ENCODE measurements at places on chromosomes 16 and 17.

- DNase-seq, result no peak
- no peak overlapping the region for H3K27ac ChIP-seq
- H3K4me1 ChIP-seq, result peaks cover 29% of the 10 kb centered on the region
- H3K4me3 ChIP-seq, result no peak overlapping the region
- no peaks in the 10 kb centered on the region for H3K27me3 ChIP-seq
Measured at GRCh38 chr16:3804426-3805016, 76.0 kb downstream of the CREBBP start.

GRCh38 chr17:59760160-59760559 is 52.7 kb downstream of the VMP1 start:
- no peaks in the 10 kb centered on the region for H3K27me3 ChIP-seq
- peaks cover 43% of the 10 kb centered on the region for H3K4me1 ChIP-seq
- H3K36me3 ChIP-seq, result no peaks in the 10 kb centered on the region
- no peak for DNase-seq
- H3K27ac ChIP-seq, result peak overlapping the region; percentile 28

GRCh38 chr17:81457917-81458555 is 54.6 kb downstream of the ACTG1 start:
- no peak for DNase-seq
- H3K27ac ChIP-seq, result no peak overlapping the region
- no peaks in the 10 kb centered on the region for H3K36me3 ChIP-seq
- H3K4me1 ChIP-seq, result no peaks in the 10 kb centered on the region
- no peak overlapping the region for H3K4me3 ChIP-seq
- H3K27me3 ChIP-seq, result no peaks in the 10 kb centered on the region

- H3K4me1 ChIP-seq, result peaks cover 23% of the 10 kb centered on the region
- no peaks in the 10 kb centered on the region for H3K36me3 ChIP-seq
- H3K27me3 ChIP-seq, result no peaks in the 10 kb centered on the region
- H3K4me3 ChIP-seq, result no peak overlapping the region
- DNase-seq, result peak; percentile 22
Measured at GRCh38 chr16:48497932-48498768, 111.8 kb downstream of the N4BP1 start.

GRCh38 chr17:42424991-42425610 is 2.0 kb upstream of the CAVIN1 start:
- no peak overlapping the region for H3K4me3 ChIP-seq
- DNase-seq, result no peak
- H3K36me3 ChIP-seq, result no peaks in the 10 kb centered on the region
- H3K27ac ChIP-seq, result no peak overlapping the region

- H3K4me1 ChIP-seq, result peaks cover 16% of the 10 kb centered on the region
- DNase-seq, result peak; percentile 23
- no peaks in the 10 kb centered on the region for H3K27me3 ChIP-seq
Measured at GRCh38 chr17:15945527-15946191, 729 bp downstream of the ADORA2B start.

DNA sequence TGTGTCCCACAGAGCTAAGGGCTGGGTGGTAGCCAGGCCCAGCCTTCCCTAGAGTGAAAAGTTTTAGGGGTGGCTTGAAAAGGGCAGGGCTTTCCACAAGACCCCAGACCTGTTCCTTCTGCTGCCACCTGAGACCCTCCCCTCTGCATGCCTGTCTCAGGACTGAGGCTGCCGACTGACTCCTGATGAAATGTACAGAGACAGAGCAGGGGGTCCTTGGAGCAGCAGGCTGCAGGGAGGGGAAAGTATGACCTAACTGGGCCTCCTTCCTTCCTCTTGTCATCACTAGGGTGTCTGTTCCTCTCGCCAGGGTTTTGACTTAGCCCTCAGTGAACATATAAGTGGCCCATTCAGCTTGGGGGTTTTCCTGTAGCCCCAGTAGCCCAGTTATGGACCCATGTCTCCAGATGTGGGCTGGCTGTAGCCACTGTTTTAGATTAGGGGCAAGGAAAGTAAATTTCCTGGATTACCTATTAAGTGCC is 14.9 kb upstream of the NFATC3 start:
- peaks cover 4% of the 10 kb centered on the region for H3K36me3 ChIP-seq
- H3K27ac ChIP-seq, result no peak overlapping the region
- H3K4me1 ChIP-seq, result peaks cover 7% of the 10 kb centered on the region
- no peak for DNase-seq

DNA sequence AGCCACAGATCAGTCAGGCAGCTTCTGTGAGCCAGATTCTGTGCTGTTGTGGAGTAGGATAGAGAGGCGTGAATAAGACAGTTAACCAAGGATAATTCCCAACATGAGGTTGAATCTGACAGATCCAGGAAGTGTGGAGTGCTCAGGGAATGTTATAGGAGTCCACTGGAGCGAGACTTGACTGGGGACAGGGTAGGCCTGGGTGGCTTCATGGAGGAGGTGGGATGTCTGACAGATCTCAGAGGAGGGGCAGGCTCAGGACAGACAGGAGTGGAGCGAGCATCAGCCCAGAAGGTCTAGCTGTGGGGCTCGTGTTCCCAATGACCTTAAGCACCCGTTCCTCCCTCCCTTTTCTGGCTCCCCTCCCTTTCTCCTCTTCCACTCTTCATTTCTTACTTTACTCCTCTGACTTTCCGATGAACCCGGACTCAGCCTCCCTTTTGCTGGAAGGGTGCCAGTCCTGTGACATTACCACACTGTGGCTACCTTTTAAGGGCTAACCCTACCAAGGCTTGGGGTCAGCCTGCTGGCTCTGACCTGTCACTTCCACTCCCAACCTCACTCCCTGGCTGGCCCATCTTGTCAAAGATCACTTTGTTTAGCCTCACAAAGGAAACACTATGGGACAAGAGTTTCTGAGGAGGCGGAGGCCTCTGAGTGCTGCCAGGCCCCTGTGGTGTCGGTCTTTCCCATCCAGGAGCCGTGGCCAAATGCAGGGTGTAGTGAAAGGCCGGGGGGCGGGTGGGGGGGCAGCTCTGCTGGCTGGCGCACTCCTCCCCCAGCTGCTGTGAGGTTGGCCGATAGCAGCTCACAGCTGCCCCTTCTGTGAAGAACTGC is 28.5 kb upstream of the EFCAB13 start:
- H3K4me1 ChIP-seq, result peaks cover 6% of the 10 kb centered on the region
- no peaks in the 10 kb centered on the region for H3K36me3 ChIP-seq
- no peak for DNase-seq
- no peaks in the 10 kb centered on the region for H3K27me3 ChIP-seq
- H3K27ac ChIP-seq, result no peak overlapping the region
- no peak overlapping the region for H3K4me3 ChIP-seq

GRCh38 chr16:65176603-65177002 is 54.7 kb upstream of the CDH11 start:
- no peaks in the 10 kb centered on the region for H3K36me3 ChIP-seq
- H3K27me3 ChIP-seq, result no peaks in the 10 kb centered on the region
- DNase-seq, result peak; percentile 9
- H3K4me1 ChIP-seq, result no peaks in the 10 kb centered on the region

DNA sequence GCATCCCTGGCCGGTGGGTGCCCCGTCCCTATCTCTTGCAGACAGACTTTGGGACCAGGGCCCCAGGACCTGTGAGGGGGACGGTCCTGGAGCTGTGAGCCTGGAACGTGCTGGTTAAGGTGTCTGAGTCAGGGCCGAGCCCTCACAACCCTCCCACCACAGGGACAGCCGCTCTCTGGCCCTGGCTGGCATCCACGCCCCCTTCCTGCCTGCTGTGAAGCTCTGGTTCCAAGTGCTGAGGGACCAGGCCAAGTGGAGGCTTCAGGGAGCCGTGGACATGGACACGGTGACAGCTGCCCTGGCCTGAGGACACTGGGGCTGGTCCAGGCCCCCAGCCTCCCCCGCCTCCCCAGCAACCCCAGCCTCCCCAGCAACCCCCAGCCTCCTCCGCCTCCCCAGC is 6.6 kb downstream of the TSR3 start:
- H3K36me3 ChIP-seq, result peaks cover 3% of the 10 kb centered on the region
- H3K4me3 ChIP-seq, result no peak overlapping the region
- DNase-seq, result no peak
- no peaks in the 10 kb centered on the region for H3K27me3 ChIP-seq
- no peak overlapping the region for H3K27ac ChIP-seq

DNA sequence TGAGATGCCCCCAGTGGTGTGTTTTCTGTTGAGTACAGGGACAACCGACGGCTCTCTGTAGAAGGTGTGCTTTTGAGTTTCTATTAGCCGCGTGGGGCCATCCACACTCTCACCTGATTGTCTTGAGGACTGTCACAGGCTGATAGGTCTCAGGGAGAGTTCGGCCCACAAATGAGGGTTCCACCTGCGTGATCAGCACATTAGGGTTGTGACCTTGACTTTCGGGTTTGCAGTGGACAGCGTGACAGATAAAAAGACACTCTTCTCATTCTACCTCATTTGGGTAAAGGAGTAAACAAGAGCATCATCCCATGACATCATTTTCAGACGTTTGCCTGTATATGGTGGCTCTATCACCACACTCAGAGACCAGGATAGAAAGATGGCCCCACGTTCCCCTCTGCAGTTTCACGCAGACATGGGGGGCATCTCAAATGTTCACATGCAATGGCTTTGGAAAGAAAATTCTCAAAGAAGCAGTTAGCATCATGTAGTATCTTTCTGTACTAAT is 74.3 kb upstream of the MRTFB start:
- H3K36me3 ChIP-seq, result no peaks in the 10 kb centered on the region
- H3K4me1 ChIP-seq, result peaks cover 8% of the 10 kb centered on the region
- no peak overlapping the region for H3K4me3 ChIP-seq
- DNase-seq, result no peak

GRCh38 chr17:11564589-11565380 is 33.5 kb upstream of the DNAH9 start:
- H3K36me3 ChIP-seq, result no peaks in the 10 kb centered on the region
- H3K27ac ChIP-seq, result no peak overlapping the region
- no peaks in the 10 kb centered on the region for H3K4me1 ChIP-seq
- no peak for DNase-seq
- no peak overlapping the region for H3K4me3 ChIP-seq
- H3K27me3 ChIP-seq, result no peaks in the 10 kb centered on the region

GRCh38 chr16:49531425-49531824 is 157.8 kb downstream of the C16orf78 start:
- H3K4me3 ChIP-seq, result no peak overlapping the region
- no peak overlapping the region for H3K27ac ChIP-seq
- no peaks in the 10 kb centered on the region for H3K36me3 ChIP-seq
- H3K27me3 ChIP-seq, result no peaks in the 10 kb centered on the region

GRCh38 chr17:38701504-38702165 is 3.4 kb upstream of the MLLT6 start:
- H3K36me3 ChIP-seq, result no peaks in the 10 kb centered on the region
- DNase-seq, result peak; percentile 47
- H3K27me3 ChIP-seq, result no peaks in the 10 kb centered on the region
- H3K4me3 ChIP-seq, result peak overlapping the region; percentile 35
- H3K27ac ChIP-seq, result peak overlapping the region; percentile 98
- H3K4me1 ChIP-seq, result peaks cover 39% of the 10 kb centered on the region

DNA sequence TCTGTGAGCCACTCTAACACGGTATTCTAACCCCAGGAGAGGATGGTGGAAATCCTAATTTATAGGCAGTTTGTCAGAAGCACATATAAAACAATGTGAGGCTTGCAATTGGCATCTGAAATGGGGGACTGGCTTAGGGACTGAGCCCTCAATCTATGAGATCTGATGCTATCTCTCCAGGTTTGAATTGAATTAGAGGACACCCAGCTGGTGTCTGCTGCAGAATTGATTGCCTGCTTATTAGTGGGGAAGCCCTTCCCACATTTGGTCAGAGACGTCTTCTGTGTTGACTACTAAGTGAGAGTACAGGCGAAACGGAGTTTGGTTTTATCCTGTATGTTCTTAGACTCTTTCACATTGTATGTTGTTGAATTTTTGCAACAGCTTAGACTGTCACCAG is 13.6 kb upstream of the TMIGD1 start:
- H3K27me3 ChIP-seq, result no peaks in the 10 kb centered on the region
- H3K4me3 ChIP-seq, result no peak overlapping the region
- no peak overlapping the region for H3K27ac ChIP-seq
- peaks cover 39% of the 10 kb centered on the region for H3K4me1 ChIP-seq
- no peaks in the 10 kb centered on the region for H3K36me3 ChIP-seq

DNA sequence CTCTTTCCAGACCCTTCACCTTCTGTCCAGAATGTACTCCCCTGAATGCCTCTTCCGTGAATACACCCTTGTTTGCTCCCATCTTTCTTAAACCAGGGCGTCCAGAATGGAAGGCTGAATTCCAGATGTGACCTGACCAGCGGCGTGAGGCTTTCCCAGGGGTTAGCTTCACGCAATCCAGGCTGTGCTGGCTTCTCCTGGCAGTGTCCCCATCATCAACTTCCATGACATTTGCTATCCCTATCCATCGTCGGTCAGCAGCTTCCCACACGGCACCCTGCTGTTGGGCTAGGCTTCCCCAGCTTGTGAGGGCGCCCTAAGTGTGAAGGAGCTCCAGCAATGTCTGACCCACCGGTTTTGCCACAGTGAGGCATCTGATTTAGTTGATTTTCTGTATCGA is 339.8 kb upstream of the TNRC6C start:
- H3K4me1 ChIP-seq, result no peaks in the 10 kb centered on the region
- no peak overlapping the region for H3K27ac ChIP-seq
- H3K27me3 ChIP-seq, result no peaks in the 10 kb centered on the region
- no peak overlapping the region for H3K4me3 ChIP-seq
- no peaks in the 10 kb centered on the region for H3K36me3 ChIP-seq

DNA sequence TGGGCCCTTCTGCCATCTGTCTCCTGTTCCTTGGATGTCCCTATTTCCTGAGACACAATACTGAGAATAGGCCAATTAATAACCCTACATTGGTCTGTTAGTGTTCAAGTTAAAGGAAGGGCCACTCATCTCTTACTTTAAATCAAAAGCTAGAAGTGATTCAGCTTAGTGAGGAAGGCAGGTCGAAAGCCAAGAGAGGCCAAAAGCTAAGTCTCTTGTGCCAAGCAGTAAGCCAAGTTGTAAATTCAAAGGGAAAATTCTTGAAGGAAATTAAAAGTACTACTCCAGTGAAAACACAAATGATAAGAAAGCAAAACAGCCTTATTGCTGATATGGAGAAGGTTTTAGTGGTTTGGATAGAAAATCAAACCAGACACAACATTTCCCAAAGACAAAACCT is 28.8 kb downstream of the ANKFN1 start:
- H3K27ac ChIP-seq, result no peak overlapping the region
- no peaks in the 10 kb centered on the region for H3K27me3 ChIP-seq
- DNase-seq, result no peak
- H3K4me3 ChIP-seq, result no peak overlapping the region

DNA sequence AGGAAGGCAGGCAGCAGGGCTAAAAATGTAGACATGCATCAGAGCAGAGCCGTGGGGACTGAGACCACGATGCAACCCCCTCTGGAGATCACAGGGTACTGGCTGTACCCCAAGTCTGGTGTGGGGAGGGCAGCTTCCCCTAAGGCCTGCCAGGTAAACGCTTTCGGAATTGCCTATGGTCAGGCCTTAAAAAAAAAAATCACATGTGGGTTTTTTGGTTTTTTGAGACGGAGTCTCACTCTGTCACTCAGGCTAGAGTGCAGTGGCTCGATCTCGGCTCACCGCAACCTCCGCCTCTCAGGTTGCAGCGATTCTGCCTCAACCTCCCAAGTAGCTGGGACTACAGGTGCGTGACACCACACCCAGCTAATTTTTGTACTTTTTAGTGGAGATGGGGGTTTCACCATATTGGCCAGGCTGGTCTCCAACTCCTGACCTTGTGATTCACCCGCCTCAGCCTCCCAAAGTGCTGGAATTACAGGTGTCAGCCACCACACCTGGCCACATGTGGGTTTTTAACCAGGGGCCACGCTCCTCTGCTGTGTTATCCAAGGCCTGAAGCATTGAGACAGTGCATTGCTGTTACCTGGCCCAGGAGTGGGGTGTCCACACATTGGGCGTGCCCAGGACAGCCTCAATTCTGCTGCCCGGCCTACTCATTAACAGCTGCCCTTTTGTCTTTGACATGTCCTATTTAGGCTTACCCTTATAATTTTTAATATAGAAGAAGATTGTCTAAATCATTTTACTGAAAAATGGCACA is 50.4 kb downstream of the LITAF start:
- DNase-seq, result no peak
- H3K4me3 ChIP-seq, result no peak overlapping the region
- no peak overlapping the region for H3K27ac ChIP-seq

Data from body of pancreas (tissue), 4 donors.